K562 (cell line): ENCODE measurements at places on chromosomes 13 and 19. TPM values are rescaled to one million over a fixed set of nuclear protein-coding genes. Genes with fewer than 3 reads are reported as not detected.
A peak's percentile ranks its signal among the peaks of the same experiment; 100 is the strongest.

DNA sequence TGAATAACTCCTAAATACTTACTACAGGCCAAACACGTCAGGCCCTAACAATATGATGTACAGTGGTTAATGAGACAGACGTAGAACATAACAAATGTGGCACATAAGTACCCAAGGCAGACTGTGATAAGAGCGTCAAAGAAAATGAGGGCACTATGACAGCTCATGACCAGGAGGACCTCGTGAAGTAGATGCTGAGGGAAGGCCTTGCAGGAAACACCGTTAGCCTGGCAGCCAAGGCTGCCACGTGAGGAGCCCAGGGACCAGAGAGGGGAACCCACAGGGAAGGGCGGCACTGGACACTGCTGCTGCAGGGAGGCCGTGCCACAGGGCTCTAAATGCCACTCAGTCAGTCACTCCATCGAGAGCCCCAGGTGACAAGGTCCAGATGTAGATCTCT lies 5.7 kb downstream of the TUBGCP3 start:
- H3K27me3 ChIP-seq = no peaks in the 10 kb centered on the region
- peaks cover 9% of the 10 kb centered on the region; the same call in 1 of the 3 replicates for H3K36me3 ChIP-seq
- DNase-seq = no peak
- H3K4me3 ChIP-seq = no peak overlapping the region
- peaks cover 16% of the 10 kb centered on the region for H3K4me1 ChIP-seq
- no peak overlapping the region for H3K27ac ChIP-seq

DNA sequence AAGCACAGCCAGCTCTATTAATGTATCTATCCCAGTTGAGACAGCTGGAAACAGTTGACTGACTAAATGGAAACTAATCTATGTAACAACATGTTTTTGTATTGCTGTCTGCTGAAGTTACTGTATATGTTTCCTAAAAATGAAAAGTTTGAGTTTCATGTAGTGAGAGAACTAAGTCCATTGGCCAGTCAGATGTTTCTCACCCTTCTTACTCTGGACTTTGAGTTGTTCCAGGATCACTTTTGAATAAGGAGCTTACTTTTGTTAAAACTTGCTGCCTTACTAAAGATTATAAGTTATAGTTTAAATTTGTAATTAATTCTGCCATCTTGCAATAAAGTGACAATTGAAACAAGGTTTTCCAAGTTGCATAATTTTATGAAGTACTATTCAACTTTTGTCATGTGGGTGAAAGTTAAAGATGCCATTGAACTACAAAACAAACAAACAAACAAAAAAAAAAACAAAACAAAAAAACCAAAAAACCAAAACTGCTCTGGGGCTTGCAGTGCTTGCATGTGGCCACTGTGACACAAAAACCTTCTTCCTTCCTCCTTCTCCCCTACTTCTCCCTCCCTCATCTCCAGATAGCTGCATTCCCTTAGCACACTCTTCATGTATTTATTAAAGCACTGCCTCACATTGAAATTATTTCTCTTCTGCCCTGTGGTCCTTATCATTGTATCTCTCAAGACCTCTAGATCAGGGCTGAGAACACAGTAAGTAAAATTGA lies 15.3 kb downstream of the WDFY2 start:
- H3K4me3 ChIP-seq = no peak overlapping the region
- DNase-seq = no peak

DNA sequence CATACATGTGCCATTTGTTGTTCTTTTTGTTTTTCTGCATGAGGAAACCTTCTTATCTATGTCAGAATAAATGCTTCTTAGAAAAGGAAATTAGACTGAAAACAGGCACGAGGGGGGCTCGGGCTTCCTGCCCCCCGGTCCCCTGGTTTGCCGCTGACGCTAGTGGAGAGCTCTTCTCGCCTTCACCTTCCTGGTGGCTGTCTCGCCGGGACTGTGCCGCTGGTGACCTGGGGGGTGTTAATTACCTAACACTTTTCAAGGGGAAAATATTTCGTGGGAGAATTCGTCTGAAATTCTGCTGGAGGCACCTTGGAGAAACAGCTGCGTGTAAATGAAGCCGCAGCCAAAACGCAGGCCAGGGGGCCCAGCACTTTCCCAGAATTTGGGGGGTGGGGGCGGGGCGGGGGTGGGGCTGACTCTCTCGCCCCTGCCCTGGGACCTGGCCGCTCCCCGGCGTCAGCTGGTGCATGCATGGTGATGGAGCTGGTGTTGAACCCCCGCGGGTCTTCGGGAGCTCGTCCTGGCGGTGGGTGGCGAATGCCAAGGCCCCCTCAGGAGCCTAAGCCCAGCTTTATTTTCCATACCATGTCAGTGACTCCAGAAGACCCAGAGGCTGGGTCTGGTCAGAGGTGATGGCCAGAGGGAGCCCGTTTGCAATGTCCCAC lies 58.3 kb upstream of the MCF2L start:
- DNase-seq = no peak
- H3K4me1 ChIP-seq = no peaks in the 10 kb centered on the region

GRCh38 chr13:57314897-57315520 lies 148.0 kb downstream of the PRR20E start:
- no peaks in the 10 kb centered on the region for H3K27me3 ChIP-seq
- H3K27ac ChIP-seq = no peak overlapping the region
- H3K36me3 ChIP-seq = no peaks in the 10 kb centered on the region
- no peak for DNase-seq
- H3K4me3 ChIP-seq = no peak overlapping the region

- no peaks in the 10 kb centered on the region for H3K27me3 ChIP-seq
- DNase-seq = peak; percentile 29
- peak overlapping the region; percentile 64 for H3K27ac ChIP-seq
Observed at GRCh38 chr19:50362656-50363424, 2.6 kb downstream of the NAPSA start.

DNA sequence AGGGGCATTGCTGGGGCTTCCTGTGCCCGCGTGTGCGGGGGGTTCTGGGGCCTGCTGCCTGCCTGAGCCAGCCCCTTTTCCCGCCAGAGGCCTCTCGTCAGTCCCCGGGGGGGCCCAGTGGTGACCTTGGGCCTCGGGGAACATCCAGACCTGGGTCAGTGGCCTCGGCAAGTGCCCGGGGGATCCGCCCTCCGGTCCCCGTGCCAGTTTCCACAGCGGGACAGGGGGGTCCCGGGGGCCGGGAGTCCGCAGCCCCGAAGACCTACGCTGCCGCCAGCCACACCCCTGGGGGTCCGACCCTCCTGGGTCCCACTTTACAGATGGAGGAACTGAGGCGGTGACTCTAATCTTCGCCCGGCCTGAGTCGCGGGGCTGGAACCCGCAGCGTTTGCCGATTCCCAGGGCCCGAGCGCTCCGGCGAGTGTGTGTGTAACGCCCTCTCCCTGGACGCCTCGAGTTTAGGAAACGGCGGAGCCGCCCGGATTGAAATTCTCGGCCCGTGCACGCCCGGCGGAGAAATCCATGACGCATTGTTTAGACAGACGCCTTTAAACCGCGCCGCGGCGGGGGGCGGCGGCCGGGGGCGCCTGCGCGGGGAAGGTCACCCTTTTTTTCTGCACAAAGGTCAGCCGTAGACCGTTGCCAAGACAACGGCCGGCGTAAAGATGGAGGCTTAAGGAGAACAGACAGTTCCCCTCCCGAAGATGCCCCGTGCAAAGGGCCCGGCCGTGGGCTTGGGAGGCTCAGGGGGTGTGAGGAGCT lies 39.3 kb downstream of the EFNA2 start:
- peaks cover 5% of the 10 kb centered on the region for H3K4me1 ChIP-seq
- no peaks in the 10 kb centered on the region for H3K27me3 ChIP-seq
- peak; percentile 80 for DNase-seq
- peak overlapping the region; percentile 39 for H3K4me3 ChIP-seq

DNA sequence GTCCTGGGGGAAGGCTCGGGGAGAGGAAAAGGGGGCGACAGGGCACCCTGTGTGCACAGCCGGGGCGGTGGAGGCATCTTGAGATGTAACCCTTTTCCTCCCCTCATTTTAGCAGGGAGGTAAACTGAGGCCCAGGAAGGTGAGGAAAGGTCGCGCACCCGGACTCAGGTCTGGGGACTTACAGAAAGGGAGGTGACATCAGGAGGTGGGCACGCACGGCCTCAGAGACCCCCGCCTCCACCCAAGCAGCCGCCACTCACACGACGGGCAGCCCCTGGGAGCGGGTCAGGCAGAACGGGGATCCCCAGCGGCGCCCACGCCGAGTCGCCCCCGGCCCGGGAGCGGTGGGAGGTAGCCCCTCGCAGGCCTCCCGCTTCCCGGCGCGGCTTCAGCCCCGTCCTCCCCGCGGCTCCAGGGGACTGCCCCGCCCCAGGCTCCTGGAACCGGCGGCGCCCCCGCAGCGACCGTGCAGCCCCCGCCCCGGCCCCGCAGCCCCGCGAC lies 477 bp downstream of the PIP5K1C start:
- H3K36me3 ChIP-seq = peaks cover 6% of the 10 kb centered on the region; the same call in 1 of the 3 replicates
- H3K4me3 ChIP-seq = peak overlapping the region; percentile 85
- H3K4me1 ChIP-seq = peaks cover 55% of the 10 kb centered on the region
- H3K27ac ChIP-seq = peak overlapping the region; percentile 81

DNA sequence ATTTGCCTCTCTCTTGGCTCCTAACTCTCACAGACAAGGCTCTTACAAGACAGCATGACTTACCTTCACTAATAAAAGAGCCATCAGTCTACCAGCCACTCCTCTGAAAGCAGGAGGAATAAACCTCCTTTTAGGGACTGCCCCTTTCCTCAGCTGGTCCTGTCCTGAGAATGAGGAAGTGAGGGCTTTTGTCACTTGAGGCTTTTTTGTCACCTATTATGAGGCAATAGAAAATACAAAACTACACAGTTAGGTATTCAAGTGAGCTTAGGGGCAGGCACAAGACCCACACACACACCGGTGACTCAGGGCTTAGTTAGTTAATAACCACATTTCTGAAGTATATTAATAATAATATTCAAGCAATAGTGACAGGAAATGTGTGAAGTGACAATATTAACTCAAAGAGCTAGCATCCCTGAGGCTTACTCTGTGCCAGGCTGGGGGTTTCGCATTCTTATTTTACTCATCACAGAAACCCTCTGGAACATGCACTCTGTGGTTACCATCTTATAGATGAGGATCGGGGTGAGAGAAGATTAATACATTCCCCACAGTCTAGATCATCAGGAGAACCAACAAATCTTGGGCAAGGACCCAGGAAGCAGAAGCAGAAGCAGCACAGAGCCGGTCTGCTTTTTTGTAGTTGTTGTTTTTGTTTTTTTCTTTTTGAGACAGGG lies 379.9 kb downstream of the LIG4 start:
- no peak overlapping the region for H3K27ac ChIP-seq
- H3K4me3 ChIP-seq = no peak overlapping the region
- H3K4me1 ChIP-seq = no peaks in the 10 kb centered on the region
- DNase-seq = no peak
- no peaks in the 10 kb centered on the region for H3K36me3 ChIP-seq
- no peaks in the 10 kb centered on the region for H3K27me3 ChIP-seq

Gene ZNF121
- 25.8 and 28.4 TPM in 2 replicates for polyA plus RNA-seq

Gene RAD23A
- 101 and 127 TPM in 2 replicates for polyA plus RNA-seq

Gene SYCN
- not detected in 2 replicates for polyA plus RNA-seq
